AG04449 (cell line): ENCODE measurements at places on chromosomes 7 and 10.

DNA sequence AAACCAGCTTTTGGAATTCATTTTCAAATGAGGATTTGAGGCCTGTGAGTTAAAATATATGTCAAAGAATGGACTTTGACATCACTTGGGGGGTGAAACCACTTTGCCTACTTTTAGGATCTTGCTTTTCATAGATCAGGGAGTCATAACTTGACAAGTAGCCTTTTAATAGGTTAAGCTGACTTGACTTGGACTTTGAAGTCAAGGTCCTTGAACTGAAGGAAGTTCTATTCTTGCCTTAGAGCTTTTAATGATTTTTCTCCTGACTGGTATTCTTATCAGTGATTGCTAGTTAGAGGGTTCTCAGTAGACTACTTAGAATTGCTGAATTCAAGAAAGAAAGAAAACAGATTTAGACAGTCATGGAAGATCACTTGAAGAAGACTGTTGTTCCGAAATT is 17.7 kb downstream of the AGR2 start:
- no peak for DNase-seq

- no peak for DNase-seq
These were observed 41.8 kb upstream of the WNT16 start for GRCh38 chr7:121286742-121287734.

- no peak for DNase-seq
These were observed 29.4 kb downstream of the SRRM3 start for GRCh38 chr7:76231071-76231470.

DNA sequence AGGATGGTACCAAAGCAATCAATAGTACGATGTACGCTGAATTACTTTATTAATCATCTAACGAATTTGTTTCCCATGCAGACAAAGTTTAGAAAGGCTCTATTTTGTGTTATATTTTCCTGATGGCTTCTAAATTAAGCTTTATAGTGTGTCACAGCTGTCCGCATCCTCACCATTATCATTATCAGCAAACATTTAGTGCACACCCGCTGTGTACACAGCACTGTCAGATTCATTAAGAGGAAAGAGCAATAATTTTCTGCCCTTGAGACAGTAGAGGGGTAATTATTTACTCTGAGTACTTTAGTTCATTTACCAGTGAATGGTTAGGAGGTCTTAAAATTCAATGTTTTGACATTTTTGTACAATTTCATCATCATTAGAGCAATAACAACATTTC is 233.3 kb upstream of the PTPRZ1 start:
- DNase-seq = no peak

GRCh38 chr7:800692-801091 is 31.6 kb upstream of the SUN1 start:
- no peak for DNase-seq

GRCh38 chr7:101555269-101555920 is 73.7 kb downstream of the MYL10 start:
- DNase-seq = no peak

DNA sequence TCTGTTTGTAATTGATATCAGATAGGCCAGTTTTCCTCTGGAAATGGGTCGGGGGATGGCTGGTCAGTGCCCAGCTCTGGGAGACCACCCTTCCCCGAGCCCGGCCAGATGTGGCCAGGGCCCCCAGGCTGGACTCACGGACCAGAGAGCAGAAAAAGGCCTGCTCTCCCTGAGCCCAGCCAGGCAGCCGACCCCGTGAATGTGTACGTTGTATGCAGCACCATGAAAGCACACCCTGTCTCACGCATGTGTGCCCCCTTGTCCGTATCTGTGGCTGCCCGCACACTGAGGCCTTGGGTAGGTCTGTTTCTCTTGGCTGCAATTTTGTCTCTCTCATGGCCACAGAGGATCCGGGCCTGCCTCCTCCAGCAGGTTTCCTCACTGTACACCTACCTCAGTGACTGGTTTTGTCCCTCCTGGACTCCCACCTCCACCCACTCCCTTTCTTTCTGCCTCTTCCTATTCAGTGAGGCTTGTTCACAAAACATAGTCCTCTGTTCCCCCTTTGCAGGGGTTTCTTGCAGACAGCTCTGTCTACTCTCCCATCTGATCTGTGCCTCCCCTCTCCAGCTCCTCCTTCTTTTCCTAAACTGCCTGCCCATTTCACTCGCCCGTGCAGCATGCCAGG is 23.6 kb upstream of the ANKRD2 start:
- no peak for DNase-seq

GRCh38 chr7:107865956-107866775 is 24.8 kb upstream of the DLD start:
- DNase-seq = no peak

GRCh38 chr10:69279110-69279509 is 814 bp downstream of the HK1 start:
- DNase-seq = no peak

- no peak for DNase-seq
These were observed 47.5 kb upstream of the AGR3 start for GRCh38 chr7:16929146-16929762.

- no peak for DNase-seq
These were observed 104.4 kb upstream of the ZNF92 start for GRCh38 chr7:65269150-65269856.

GRCh38 chr10:79627075-79627474 is 16.3 kb downstream of the SFTPA1 start:
- no peak for DNase-seq

DNA sequence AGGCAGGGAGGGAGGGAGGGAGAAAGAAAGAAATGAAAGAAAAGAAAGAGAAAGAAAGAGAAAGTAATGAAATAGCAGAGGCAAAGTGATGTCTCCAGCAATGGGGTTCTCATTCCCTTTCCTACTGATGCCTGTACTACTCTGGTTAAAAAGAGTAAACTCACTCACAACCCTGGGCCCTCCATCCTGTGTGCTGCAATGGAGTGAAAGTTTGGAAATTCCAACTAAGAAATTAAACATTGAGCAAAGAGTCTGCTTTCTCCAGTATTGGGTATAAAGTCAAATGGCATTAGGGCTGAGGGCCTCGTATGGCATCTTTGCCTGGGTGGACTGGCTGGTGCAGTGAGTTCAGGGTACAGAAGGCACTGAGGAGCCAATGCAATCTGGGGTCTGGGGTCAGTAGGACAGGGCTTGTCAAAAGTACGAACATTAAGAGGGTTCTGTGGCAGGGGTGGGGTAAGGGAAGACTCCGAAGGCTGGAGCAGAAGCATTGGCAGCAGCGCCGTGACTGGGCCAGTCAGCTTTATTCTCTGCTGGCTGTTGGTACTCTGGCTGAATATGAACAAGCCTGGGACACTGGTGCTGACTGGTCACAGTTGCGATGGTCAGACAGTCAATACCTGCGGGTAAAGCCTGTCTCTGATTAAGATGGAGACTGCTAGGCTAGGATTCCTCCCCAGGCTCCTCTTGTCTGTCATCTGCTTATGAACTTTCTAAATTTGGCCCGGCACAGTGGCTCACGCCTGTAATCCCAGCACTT is 24.1 kb upstream of the TNS3 start:
- DNase-seq = no peak

DNA sequence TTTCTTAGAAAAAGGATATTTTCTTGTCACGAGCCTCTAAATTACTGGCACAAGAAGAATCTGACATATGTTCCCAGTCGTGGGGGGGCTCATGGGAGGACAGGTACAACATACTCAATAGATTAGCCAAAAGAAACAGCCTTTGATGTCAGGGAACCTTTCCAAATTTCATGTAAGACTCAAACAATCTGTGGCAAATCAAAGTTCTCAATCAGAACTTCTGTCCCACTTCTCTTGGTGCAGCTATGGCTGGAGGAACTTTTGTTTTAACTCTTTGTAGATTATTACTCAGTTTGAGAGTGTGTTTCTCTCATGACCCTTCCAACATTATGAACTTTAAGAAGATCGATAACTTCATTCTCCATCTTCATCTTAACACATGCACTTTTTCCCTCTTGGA is 114.3 kb upstream of the ARID5B start:
- no peak for DNase-seq

GRCh38 chr7:132558815-132559214 is 17.5 kb downstream of the PLXNA4 start:
- no peak for DNase-seq

DNA sequence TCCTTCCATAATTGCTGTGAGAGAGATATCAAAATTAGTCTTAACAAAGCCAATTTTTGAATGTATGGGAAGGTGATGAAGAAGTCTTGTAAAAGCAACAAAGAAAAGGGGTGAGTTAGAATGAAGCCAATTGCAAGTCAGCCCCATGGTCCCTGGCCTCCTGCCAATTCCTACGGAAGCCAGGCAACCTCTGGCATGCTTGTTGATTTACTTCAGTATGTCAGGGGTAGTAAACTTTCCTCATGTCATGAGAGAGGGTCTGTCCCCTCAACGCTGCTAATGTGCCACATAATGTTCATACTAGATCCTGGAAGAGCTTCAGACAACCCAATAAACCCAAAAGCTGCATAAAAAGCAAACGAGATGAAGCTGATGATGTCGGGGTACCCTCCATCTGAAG is 159.1 kb upstream of the YAE1 start:
- no peak for DNase-seq

GRCh38 chr7:66502230-66503035 is 126.2 kb upstream of the KCTD7 start:
- DNase-seq = no peak

DNA sequence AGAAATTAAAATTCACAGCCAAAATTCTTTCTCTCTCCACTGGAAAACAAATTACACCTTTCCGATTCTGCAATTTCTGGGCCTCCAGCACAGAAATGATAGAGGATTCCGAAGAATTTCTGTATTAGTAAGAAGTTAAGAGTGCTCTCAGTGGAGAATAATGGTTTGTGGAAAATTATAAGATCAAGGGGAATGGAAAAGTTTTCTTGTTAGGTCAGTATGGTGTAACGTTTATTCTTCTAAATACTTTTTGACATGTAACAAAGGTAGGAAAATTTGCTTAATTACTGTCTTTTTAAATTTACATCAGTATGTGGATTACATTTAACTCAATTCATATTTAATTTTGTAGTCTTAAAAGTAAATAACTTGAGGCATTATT is 288.3 kb upstream of the NFE2L3 start:
- no peak for DNase-seq
